GM13977 (cell line): ENCODE measurements at places on chromosomes 2 and 18.

- DNase-seq: no peak
These were observed 1104.0 kb upstream of the PIK3C3 start for GRCh38 chr18:40851014-40851429.

GRCh38 chr2:142716463-142717242 is 160.8 kb upstream of the KYNU start:
- DNase-seq: no peak

DNA sequence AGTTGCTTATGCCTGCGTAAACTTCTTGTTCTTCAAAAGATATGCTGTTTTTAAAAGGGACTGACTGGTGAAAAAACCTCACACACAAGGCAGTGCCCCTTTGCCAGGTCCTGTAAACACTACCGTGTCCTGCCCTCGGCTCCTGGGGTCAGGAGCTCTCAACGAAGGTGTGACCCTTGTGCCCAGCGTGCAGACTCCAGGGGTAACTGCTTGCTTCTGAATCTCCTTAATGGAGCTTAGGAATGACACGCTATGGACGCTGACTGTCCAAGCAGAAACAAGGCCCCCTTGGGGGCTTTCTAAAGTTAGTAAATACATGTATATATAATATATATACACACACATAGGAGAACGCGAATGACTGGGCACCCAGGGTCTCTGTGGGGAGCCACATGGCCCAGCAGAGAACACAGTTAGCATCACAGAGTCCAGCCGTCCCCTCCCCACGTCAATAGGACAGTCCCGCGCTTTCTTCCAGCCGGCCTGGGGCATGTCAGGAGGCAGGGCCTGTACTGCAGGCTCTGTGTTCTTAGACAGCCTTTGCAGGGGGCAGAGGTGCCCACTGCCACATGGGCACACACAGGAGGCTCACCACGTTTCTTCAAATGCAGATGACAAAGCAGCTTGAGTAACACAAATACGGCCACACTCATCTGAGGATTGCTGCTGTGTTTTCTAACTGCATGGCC is 96.1 kb downstream of the HDAC4 start:
- DNase-seq: no peak

- no peak for DNase-seq
These were observed 26.9 kb upstream of the FAHD2A start for GRCh38 chr2:95375532-95376150.

DNA sequence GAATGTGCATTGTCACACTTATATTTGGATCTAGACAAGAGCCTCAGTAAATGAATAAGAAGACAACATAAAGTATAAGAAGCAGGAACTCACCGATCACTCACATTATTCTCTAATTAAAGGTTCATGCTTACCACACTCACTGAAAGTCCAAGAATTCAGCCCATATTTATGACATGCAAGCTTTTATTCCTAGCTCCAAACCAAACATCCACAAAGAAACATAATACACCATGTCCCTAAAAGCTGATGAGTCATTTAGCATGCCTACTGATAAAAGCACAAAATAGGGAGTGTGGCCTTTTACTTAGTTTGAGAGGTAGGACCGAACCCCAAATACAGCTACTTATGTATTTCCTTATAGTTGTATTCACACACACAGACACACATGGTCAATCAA is 1094.6 kb upstream of the CDH2 start:
- DNase-seq: no peak

- DNase-seq: no peak
These were observed at the start of gene MARCO for GRCh38 chr2:118942031-118942430. Gene MARCO (plus strand): TSS chr2:118942194. CDS start chr2:118942301, 107 bp downstream.

DNA sequence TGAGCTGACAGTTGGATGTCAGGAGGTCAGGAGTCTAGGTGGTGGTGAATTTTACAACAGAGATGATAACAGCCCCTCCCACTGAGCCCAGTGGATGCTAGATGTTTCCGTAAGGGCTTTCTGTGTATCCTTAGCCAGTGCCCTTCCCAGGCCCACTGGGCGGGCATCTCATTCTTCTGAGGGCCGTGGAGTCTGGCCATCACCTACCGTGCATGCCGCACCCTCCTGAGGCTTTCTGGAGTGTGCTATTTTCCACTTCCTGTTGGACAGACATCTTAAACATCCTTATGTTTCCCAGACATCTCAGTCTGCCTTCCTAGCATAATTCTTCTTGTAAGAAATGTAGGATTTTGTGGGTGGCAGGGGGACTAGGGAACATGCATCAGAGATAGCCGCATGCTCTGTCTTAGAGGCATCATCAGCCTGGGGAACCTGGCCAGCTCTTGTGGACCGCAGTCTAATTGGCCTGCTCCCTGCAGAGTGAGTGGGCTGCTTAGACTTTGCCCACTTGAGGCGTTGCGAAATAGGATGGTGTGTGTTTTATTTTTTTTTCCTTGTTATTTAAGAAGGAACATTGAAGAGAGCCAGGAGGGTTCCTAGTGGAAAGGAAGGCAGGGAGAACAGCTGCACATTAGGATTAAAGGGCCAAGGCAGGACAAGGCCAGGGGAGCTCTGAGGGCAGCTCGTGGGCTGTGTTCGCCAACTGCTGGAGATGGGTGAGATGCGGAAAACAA is 135.8 kb downstream of the SH3RF3 start:
- no peak for DNase-seq

DNA sequence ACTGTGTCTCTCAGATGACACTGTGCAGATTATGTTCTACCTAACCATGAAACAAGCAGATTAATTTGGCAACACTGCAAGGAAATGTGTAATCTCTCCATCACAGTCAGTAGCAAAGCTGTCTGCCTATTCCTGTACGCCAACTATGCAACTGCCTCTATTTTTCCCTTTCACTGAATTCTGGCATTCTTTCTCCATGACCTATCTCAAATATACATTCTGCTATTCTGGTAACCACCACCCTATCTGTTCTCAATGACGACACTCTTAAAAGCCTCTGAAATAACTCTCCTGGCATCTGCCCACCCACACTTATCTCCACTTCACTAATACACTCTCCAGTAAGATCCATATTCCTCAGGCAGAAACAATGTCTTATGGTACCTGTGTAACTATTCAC is 78.7 kb downstream of the ABCA12 start:
- DNase-seq: no peak

- DNase-seq: no peak
These were observed 39.9 kb upstream of the SP3 start for GRCh38 chr2:174004905-174005605.

GRCh38 chr2:48189552-48190228 is 283.4 kb upstream of the FBXO11 start:
- DNase-seq: no peak
